Activated naive CD4-positive, alpha-beta T cell treated with anti-CD3 and anti-CD28 coated beads, Interleukin-2, amount 10 ng/mL, durations not matched to agents 5 hours and 36 hours (primary cell): ENCODE measurements at places on chromosomes 7 and 10. TPM values are rescaled to one million over a fixed set of nuclear protein-coding genes. Genes with fewer than 3 reads are reported as not detected.

FIS1 gene
- 121 TPM for total RNA-seq

CLDN15 gene
- 23.8 TPM for total RNA-seq

GJD4 gene
- not detected for total RNA-seq

MNX1 gene
- not detected for total RNA-seq

ASB10 gene
- not detected for total RNA-seq

SEMA3A gene
- total RNA-seq, result 1.8 TPM

SVIL gene
- 21.9 TPM for total RNA-seq

GPR15LG gene
- not detected for total RNA-seq

UNC5B gene
- not detected for total RNA-seq

TFPI2 gene
- total RNA-seq, result not detected

RAB19 gene
- 5.0 TPM for total RNA-seq

EPDR1 gene
- total RNA-seq, result 0.19 TPM

UMAD1 gene
- 14.3 TPM for total RNA-seq

TAS2R5 gene
- total RNA-seq, result 1.5 TPM

MUC3A gene
- not detected for total RNA-seq

JCAD gene
- total RNA-seq, result 0.43 TPM
